ENCODE measurements at places on chromosomes 7 and 10.

DNA sequence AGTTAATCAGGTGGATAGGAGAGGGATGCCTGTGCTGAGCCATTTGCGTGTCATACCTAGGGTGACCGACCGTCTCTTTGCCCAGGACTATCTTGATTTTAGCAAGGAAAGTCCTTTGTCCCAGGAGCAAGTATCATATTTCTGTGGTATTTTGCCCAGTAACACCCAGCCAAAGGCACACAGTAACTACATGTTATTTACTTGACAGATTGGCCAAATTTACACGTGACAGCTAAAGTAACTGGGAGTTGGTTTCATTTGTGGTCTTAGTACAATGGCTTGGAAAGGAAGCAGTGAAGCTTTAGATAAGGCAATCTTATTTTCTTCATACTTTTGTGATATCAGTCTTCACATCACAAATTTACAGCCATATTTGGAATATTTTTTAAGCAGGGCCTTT is 142.1 kb downstream of the JCAD start:
- no peak for DNase-seq

DNA sequence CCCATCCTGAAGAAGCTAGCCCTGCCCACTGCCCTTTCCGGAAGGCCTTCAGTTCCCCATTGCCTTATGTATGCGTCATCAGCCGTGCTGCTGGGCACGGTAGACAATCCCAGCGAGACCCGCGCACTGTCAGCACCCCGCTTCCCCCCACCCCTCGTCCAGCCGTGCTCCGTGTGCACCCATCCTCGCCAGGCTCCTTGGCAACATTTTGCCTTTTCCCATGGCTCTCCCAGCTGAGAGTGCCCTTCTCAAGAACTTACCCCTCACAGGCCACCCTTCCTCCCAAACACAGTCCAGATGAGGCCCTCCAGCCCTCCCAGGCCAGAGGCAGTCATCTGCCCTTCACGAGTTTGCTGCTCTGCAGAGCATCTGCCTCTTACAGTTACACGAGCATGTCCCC is 633.8 kb upstream of the FOXK1 start:
- no peak for DNase-seq

DNA sequence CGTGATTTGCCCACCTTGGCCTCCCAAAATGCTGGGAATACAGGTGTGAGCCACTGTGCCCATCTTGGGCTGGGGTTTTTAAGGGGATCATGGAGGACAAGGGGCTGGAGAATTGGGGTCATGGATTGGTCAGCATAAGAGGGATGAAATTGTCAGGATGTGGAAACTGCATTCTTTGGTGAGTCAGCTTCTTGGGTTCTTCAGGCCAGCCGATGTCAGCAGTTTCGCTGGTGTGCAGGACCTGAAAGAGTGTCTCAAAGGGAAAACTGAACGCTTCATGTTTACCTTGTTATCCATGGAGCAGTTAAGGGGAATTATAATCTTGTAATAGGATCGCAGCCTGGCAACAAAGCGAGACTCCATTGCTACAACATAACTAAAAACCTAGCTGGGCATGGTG is 13.0 kb downstream of the GALNT17 start:
- DNase-seq, result no peak

GRCh38 chr7:155506854-155507337 is 39.5 kb downstream of the CNPY1 start:
- DNase-seq, result no peak

GRCh38 chr10:18473424-18474117 is 177.8 kb downstream of the NSUN6 start:
- DNase-seq, result no peak

DNA sequence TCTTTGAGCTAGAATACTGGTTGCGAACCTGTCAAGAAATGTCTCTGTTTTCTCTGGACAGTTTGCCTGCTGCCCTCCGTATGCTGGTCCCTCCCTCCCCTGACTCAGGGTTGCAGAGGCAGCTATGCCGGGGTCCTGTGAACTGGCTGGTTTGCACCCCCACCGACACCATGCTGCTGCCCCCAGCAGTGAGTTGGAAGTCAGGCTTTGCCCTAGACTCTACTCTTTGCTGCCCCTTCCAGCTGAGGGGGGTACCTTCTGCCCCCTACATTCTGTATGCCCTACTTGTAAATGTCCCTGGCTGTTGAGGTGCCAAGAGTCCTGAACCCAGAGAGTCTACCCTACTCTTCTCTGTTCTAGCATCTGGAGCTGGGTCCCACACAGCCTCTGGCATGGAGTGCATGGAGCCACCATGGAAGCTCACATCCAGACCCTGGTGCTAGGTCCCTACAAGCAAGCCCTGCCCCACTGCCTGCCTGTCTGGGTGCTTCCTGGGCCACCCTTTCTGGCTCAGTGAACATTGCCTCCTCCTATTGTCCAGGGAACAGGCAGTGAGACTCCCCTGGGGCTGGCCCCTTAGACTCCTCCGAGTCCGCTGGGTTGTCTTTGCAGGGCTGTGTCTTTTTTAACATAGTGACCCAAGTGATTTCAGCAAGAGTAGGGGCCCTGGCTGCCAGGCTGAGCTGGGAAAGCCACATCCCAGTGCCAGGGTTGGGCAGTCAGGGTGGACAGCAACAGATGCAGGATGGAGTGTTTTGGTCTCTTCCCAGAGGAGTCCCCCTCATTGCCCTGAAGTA is 138.9 kb downstream of the ADCY1 start:
- DNase-seq, result no peak

DNA sequence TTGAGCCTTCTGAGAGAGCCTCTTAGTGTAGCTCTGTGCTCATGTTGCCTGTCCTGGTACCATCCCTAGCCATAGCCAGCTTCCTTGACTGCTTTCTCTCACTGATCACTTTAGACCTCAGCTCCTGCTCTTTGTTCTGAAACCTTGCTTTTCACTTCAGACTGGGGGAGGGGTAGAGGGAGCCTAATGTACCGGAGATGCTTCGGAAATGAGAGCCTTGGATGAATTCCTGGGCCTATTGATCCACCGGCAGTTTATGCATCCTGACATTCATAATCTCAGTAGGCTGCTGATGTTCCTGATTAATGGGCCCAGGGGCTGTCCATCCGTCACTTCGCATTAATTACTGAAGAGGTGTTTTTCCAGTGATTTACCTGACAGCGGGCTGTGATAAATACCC is 38.8 kb downstream of the R3HCC1L start:
- peak; percentile 38 for DNase-seq

GRCh38 chr7:74387606-74388005 is 66.1 kb upstream of the GTF2IRD1 start:
- no peak for DNase-seq

- no peak for DNase-seq
Measured at GRCh38 chr7:34240417-34240816, 335.1 kb downstream of the BMPER start.

DNA sequence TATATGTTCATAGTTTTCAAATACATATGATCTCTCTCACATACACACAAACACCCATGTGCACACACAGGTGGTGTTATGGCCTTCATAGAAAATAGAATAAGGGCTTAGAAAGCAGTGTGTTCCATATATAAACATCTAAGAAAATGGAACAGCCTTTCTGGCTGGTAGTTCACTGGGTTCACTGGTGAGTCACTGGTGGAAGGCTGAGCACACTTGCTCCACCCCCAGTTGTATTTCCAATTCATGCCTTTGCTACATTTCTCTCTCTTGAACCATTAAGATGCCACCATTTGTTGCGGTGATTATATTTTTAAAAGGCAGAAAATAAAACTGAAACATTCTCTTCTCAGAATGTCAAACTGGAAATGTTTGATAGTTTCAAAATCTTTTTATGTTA is 252.1 kb downstream of the GLI3 start:
- DNase-seq, result no peak

- no peak for DNase-seq
Measured at GRCh38 chr10:104307576-104308438, 30.5 kb downstream of the ITPRIP start.

DNA sequence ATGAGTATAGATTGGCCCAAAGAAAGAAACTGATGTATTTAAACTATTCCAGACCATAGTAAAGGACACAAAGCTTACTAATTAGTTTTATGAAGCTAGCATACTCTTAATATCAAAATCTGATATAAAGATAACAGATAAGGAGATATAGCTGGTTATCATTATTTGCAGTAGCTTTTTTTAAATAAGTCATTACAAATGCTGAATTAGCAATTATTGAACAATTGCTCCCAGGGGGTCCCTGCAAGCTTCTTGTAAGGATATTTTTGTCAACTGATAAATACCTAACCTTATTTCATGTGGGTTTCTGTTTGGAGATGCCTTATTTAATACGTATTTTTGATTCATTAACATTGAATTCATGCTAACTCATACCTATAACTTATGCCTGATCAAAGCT is 99.0 kb downstream of the RAB18 start:
- no peak for DNase-seq

GRCh38 chr10:127252818-127253217 is 56.4 kb upstream of the INSYN2A start:
- no peak for DNase-seq

- DNase-seq, result no peak
Measured at GRCh38 chr7:13320333-13320732, 632.9 kb downstream of the ARL4A start.

- no peak for DNase-seq
Measured at GRCh38 chr7:31860925-31861324, 173.9 kb downstream of the PPP1R17 start.

GRCh38 chr7:107939573-107940489 is 48.8 kb downstream of the DLD start:
- DNase-seq, result no peak

- peak; percentile 60 for DNase-seq
Measured at GRCh38 chr7:107874605-107875446, 16.2 kb upstream of the DLD start.
